ENCODE measurements at places on chromosomes 7 and 10. TPM values are rescaled to one million over a fixed set of nuclear protein-coding genes. Genes with fewer than 3 reads are reported as not detected.

DNA sequence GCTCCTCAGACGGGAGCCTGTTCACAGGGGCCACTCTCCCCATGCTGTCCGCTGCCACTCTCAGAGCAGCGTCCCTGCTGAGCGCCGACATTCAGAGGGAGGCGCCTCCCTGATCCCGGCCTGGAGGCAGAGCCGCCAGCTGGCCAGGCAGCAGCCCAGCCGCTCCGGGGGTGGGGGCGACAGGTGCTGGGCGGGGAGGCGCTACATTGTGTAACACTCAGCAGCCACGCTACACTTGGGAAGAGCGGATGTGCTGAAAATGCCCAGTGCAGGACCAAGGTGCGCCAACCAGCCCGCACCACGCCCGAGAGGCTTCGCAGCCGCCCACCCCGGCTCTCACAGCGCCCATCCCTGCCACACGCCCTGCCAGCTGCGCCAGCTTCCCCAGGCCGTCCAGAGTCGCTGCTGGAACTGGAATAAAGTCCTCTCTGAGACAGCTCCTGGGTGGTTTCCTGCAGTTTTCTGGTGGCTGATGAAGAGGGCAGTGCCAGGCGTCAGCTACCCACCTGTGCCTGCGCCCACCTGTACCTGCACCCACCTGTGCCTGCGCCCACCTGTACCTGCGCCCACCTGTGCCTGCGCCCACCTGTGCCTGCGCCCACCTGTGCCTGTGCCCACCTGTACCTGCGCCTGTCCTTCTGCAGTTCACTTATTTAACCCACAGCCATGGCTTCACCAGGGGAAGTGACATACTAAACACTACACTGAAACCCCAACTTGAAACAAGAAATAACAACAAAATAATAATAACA, 25.7 kb downstream of the STK32C start:
- H3K4me3 ChIP-seq: no peak overlapping the region
- H3K4me1 ChIP-seq: peaks cover 2% of the 10 kb centered on the region
- DNase-seq: no peak
- no peaks in the 10 kb centered on the region for H3K36me3 ChIP-seq

DNA sequence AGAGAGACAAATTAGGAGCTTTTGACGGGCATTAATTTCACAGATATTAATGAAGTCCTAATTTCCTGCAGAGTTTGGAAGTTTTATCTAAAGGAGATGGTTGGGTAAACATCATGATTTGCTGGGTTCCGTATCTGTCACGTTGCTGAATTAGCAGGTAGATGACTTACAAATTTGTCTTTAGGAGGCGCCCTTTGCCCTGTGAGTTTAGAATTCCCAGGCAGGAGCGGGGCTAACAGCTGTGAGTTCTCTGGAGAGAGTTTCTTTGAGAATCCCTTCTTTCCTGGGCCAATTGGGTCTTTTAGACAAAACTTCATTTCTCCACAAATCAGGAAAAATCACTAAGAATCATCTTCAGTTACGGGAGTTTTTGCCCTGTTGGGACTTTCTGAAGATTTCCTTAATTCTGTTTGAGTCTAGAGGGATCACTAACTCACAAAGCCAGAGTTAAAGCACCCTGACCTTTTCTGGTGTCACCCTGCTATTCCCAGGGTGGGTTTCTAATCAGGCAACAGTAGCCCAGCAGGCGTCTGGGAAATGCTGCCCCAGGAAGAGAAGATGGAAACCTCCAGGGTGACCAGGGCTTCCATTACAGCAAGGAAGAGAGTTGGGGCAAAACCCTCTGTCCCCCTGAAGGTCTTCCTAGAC, 63.7 kb downstream of the PRKCQ start:
- no peak for DNase-seq
- peaks cover 42% of the 10 kb centered on the region for H3K36me3 ChIP-seq
- no peak overlapping the region for H3K27ac ChIP-seq
- no peak overlapping the region for H3K4me3 ChIP-seq
- no peaks in the 10 kb centered on the region for H3K27me3 ChIP-seq
- H3K4me1 ChIP-seq: peaks cover 86% of the 10 kb centered on the region

DNA sequence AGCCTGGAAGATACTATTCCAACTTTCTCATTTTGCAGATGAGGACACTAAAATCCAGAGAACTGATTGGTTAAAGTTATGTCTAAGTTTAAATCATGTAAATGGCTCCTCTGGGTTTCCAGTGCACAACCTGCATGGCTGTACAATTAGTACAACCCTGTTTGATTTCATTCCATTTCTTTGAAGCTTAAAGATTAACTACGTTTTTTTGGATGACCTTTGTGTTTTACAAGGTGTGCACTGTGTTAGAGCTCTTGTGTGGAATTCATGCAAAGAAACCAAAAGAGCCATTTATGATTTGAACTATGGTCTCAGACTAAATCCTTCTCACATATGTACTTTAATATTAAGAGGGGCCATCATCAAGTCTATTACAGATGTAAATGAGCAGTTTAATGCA, 149.5 kb downstream of the TMEM168 start:
- H3K27ac ChIP-seq: no peak overlapping the region
- H3K4me1 ChIP-seq: no peaks in the 10 kb centered on the region
- DNase-seq: no peak
- H3K4me3 ChIP-seq: no peak overlapping the region

GRCh38 chr10:85702768-85703167, 663.8 kb downstream of the GRID1 start:
- no peak overlapping the region for H3K4me3 ChIP-seq
- no peaks in the 10 kb centered on the region for H3K36me3 ChIP-seq
- no peak overlapping the region for H3K27ac ChIP-seq
- no peaks in the 10 kb centered on the region for H3K4me1 ChIP-seq
- H3K27me3 ChIP-seq: peaks cover 28% of the 10 kb centered on the region

DNA sequence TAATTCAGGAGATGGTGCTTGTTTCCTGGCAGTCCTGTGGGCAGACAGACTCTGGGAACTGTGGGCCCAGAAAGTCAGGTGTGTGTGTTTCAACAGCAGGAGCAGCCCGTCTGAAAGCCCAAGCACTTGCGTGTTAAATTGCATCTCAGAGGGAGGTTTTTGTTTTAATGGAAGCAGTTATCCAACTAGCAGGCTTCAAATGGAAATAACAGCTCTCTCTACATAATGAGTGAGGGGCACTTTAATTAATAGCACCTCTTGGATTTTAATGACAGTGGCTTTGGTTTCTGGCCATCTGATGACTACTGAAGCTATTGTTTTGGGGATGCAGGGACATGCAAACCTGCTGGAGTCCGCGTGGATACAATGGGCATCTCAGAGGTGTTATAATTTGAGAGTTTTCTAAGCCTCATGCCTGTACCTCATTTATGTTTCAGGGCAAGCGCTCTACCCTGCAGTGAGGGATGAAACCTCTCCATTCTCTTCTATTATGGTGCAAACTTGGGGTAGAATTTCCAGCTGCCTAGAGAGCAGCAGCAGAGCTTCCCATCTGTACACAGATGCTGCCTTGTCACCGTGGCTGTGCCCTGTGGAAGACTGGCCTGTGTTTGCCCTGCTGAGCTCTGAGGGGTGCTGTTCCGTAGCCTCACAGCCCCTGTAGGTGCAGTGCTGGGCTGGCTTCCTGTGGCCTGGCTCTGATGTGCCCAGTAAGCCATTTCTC, 206.6 kb upstream of the GPR26 start:
- no peak overlapping the region for H3K4me3 ChIP-seq
- no peak for DNase-seq
- no peak overlapping the region for H3K27ac ChIP-seq
- H3K4me1 ChIP-seq: no peaks in the 10 kb centered on the region

GRCh38 chr7:150963707-150964559, 14.2 kb downstream of the KCNH2 start:
- no peak overlapping the region for H3K27ac ChIP-seq
- no peak for DNase-seq
- no peak overlapping the region for H3K4me3 ChIP-seq
- no peaks in the 10 kb centered on the region for H3K36me3 ChIP-seq
- peaks cover 14% of the 10 kb centered on the region for H3K4me1 ChIP-seq

DNA sequence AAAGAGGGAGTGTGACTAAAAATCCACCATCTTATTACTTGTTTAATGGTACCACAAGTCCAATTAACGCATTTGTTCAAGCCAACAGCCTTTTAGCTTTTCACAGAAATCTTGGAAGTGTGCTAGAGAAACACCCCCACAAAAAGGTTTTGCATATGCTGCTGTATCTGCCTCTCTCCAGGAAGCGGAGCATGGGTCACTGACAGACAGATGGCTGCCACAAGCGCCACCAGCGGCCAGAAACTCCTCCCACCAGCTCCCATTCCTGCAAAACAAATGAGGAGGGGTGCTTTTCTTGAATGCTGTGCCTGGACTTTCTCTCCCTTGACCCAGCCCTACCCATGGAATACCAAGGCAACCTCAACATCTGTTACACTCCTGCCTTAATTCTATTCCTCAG, 176.3 kb upstream of the LRGUK start:
- H3K4me1 ChIP-seq: no peaks in the 10 kb centered on the region
- DNase-seq: no peak
- H3K27me3 ChIP-seq: no peaks in the 10 kb centered on the region
- peaks cover 40% of the 10 kb centered on the region for H3K36me3 ChIP-seq
- H3K27ac ChIP-seq: no peak overlapping the region
- no peak overlapping the region for H3K4me3 ChIP-seq

DNA sequence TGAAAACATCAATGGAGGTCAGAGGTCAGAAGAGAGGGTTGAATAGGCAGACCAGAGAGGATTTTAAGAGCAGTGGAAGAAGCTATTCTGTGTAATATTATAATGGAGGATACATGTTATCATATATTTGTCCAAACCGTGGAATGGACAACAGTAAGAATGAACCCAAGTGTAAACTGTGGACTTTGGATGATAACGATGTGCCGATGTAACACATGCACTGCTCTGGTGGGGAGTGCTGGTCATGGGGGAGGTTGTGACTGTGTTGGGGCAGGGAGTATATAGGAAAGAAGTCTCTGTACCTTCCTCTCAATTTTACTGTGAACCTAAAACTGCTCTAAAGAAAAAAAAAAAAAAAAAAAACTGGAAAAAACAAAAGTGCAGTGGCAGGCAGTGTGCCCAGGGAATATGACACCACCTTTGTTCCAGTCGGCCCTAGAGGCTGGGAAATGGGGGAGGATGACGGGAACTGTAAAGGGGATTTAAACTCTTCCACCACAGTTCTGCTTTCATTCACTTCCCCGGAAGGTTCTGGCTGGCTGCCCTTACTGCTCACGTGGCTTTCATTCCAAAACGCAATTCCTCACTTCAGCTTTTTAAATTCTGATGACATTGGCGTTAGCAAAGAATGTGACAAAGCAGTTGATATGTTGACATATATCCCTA, 113.7 kb upstream of the ANKRD1 start:
- H3K4me1 ChIP-seq: peaks cover 15% of the 10 kb centered on the region
- no peak for DNase-seq
- no peaks in the 10 kb centered on the region for H3K27me3 ChIP-seq
- no peak overlapping the region for H3K4me3 ChIP-seq
- H3K27ac ChIP-seq: peak overlapping the region; percentile 57

- peaks cover 32% of the 10 kb centered on the region for H3K4me1 ChIP-seq
- no peak overlapping the region for H3K27ac ChIP-seq
- DNase-seq: peak; percentile 75
- no peaks in the 10 kb centered on the region for H3K36me3 ChIP-seq
Observed at GRCh38 chr7:150942001-150942590, 36.0 kb downstream of the KCNH2 start.

The ZPBP gene
- total RNA-seq: not detected
